Activated CD4-positive, alpha-beta T cell treated with anti-CD3 and anti-CD28 coated beads, Interleukin-2, amount 10 ng/mL, durations not matched to agents 7 days and 5 days (primary cell): ENCODE measurements at places on chromosomes 2 and 18. TPM values are rescaled to one million over a fixed set of nuclear protein-coding genes. Genes with fewer than 3 reads are reported as not detected.

DNA sequence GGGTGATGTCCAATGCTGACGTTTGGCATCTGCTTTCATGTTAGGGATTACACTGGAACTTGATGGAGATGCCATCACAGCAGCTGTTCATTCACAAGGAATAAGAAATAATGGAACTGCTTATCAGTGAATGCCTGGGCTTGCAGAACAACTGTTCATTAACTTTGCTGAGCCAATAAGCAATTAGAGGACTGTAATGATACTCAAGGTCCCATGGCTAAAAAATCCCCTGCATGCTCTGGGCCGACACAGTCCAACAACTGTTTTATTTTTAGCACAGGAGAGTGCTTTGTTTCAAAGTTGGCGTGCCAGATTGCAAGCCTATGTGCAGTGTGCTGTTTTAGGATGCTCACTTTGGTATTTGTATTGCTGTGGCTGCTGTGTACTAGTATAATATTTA, 408.0 kb upstream of the RGPD4 start:
- no peaks in the 10 kb centered on the region for H3K4me1 ChIP-seq
- no peak for DNase-seq
- no peaks in the 10 kb centered on the region for H3K27me3 ChIP-seq
- no peak overlapping the region for H3K4me3 ChIP-seq

DNA sequence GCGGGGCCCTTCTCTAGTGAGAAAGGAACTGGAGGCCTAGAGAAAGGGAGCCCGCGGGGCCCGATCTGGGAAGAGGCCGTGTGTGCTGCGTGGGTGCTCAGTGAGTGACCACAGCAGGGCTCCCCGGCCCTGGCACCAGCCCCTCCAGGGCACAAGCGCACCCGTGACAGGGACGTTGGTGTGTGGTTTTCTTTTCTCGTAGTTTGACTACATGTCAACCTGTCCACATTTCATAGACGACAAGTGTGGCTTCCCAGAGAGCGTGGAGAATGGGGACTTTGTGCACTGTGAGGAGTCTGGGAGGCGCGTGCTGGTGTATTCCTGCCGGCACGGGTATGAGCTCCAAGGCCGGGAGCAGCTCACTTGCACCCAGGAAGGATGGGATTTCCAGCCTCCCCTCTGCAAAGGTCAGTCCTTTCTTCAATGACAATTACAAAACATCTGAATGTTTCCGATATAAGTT, 83.1 kb downstream of the TPO start:
- DNase-seq, result no peak
- no peaks in the 10 kb centered on the region for H3K27me3 ChIP-seq
- peaks cover 8% of the 10 kb centered on the region for H3K4me1 ChIP-seq
- H3K27ac ChIP-seq, result no peak overlapping the region

DNA sequence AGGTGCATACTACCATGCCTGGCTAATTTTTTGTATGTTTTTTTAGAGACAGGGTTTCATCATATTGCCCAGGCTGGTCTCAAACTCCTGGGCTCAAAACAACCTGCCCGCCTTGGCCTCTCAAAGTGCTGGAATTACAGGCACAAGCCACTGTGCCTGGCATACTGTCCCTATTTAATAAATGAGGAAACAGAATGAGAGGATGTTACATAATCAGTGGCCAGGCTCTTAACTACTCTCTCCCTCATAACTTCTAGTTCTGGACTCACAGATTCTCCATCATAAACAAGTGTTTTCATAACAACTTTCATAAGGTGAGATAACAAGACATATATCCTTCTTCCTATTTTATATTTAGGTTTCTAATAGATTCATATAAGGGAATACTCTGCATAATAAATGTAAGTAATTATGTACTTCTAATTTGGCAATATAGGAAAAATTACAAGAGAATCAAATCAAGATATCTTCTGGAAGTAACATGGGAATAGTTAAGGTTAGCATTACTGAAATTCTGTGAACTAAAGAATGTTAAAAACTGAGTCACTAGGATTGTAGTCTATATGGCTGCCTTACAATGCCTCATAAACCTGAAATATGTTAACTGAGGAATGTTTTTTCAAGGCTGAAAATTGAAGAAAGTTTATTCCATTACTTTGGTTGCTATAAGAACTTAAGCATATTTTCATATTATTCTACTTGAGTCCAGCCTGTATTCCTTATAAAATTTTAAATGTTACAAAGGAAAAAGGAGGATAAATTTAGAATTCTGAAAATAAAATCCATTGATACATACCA, 71.3 kb downstream of the SLC25A12 start:
- no peak overlapping the region for H3K27ac ChIP-seq

- no peaks in the 10 kb centered on the region for H3K36me3 ChIP-seq
- no peak for DNase-seq
- no peak overlapping the region for H3K4me3 ChIP-seq
Observed at GRCh38 chr18:12029786-12030584, 48.7 kb downstream of the IMPA2 start.

DNA sequence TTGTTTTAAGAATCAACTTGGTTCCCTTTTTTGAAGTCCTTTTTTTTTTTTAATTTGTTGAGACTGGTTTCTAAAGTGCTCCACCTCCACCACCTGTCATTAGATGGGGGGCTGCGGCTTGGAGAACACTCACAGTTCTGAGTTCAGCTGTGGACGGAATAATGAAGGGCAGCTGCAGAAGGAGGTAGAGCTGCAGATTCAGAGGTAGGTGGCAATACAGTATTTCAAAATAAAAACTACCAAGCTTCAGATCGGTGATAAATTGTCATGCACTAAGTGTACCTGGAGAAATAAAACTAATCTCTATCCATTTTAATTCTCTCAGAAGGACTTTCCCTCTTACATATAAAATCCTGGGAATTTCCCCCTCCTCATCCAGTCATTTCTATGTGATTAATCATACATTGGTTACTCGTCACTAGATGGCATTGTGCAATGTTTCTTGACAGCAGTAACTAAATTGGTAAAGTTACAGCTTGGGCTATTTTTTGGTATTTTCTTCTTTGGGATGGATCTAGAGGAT, 81.1 kb upstream of the SLC39A10 start:
- peak overlapping the region; percentile 83 for H3K27ac ChIP-seq
- H3K4me3 ChIP-seq, result peak overlapping the region; percentile 35
- DNase-seq, result no peak
- no peaks in the 10 kb centered on the region for H3K27me3 ChIP-seq
- H3K36me3 ChIP-seq, result peaks cover 28% of the 10 kb centered on the region
- H3K4me1 ChIP-seq, result peaks cover 74% of the 10 kb centered on the region

GRCh38 chr2:121634354-121635307, 14.6 kb downstream of the CLASP1 start:
- peak; percentile 13 for DNase-seq
- no peak overlapping the region for H3K4me3 ChIP-seq
- peak overlapping the region; percentile 52 for H3K27ac ChIP-seq
- H3K4me1 ChIP-seq, result peaks cover 31% of the 10 kb centered on the region

DNA sequence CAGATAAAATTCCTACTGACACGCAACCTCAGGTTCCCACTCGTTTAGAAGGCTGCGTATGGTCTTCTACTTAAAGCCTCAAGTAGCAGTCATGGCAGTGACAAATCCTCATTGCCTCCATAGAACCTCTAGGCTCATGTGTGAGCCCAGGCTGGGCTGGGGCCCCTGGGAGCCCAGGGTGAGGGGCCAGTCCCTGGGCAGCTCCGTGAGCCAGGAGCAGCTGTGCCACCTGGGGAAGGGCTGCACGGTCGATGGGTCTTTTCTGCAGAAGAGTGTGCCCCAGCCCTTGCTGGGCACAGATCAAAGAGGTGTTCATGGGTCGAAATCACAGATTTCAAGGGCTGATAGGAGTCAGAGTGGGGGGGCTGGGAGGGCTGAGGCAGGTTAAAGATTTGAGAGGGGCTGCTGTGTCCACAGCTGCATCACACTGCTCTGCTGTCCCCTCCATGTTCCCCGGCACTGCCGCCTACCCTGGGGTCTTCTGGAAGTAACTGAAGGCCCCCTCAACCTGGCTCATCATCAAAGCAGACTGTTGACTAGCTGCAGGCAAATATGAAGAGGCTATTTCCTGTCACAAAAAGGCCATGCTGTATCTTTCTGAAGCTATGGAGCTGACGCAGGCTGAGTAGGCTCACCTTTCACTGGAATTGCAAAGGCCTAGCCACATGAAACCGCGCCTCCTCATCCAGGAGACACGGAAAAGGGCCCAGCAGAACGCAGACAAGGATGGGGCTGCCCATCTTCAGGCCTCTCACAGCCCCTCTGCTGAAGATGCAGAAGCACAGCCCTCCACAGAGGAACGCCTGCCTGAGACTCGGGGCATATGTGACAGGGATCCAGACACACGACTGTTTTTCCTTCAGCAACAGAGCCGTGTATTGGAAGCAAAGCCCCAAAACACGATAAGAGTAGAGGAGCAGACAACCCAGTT, 35.7 kb upstream of the ALPP start:
- DNase-seq, result no peak
- no peak overlapping the region for H3K4me3 ChIP-seq
- H3K27ac ChIP-seq, result no peak overlapping the region
- H3K4me1 ChIP-seq, result no peaks in the 10 kb centered on the region
- peaks cover 13% of the 10 kb centered on the region for H3K27me3 ChIP-seq

GRCh38 chr2:159737292-159737916, 25.1 kb downstream of the MARCHF7 start:
- H3K27me3 ChIP-seq, result no peaks in the 10 kb centered on the region
- peaks cover 17% of the 10 kb centered on the region for H3K4me1 ChIP-seq
- H3K4me3 ChIP-seq, result no peak overlapping the region
- no peak overlapping the region for H3K27ac ChIP-seq

DNA sequence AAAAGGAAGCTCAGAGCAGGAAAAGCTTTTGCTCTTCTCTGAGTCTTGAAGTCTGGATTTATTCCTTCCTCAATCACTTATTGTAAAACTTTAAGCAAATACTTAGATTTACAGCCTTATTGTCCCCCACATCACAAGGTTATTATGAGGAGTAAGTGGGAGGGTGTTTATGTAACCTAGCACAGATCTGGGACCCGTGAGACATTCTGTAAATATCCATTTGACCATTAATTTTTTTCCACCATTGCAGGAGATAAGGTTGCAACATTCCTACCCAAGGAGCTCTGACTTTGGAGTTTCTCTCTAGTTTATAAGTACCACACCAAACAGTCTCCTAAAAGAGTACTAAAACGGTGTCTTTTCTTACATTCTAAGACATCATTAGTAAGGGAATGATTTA, 52.1 kb upstream of the CTIF start:
- peaks cover 17% of the 10 kb centered on the region for H3K27me3 ChIP-seq
- no peak overlapping the region for H3K27ac ChIP-seq
- no peak overlapping the region for H3K4me3 ChIP-seq
- no peak for DNase-seq
- no peaks in the 10 kb centered on the region for H3K4me1 ChIP-seq

GRCh38 chr2:224156436-224156835, 117.3 kb upstream of the SERPINE2 start:
- no peak overlapping the region for H3K4me3 ChIP-seq
- H3K27me3 ChIP-seq, result peaks cover 6% of the 10 kb centered on the region
- H3K27ac ChIP-seq, result no peak overlapping the region
- H3K4me1 ChIP-seq, result no peaks in the 10 kb centered on the region
- DNase-seq, result no peak

GRCh38 chr18:12960395-12960794, 12.6 kb downstream of the SEH1L start:
- no peaks in the 10 kb centered on the region for H3K27me3 ChIP-seq
- H3K4me3 ChIP-seq, result no peak overlapping the region
- DNase-seq, result no peak

- no peak overlapping the region for H3K27ac ChIP-seq
- no peak for DNase-seq
- peaks cover 27% of the 10 kb centered on the region for H3K27me3 ChIP-seq
Observed at GRCh38 chr18:61643884-61644647, 248.7 kb downstream of the RNF152 start.

DNA sequence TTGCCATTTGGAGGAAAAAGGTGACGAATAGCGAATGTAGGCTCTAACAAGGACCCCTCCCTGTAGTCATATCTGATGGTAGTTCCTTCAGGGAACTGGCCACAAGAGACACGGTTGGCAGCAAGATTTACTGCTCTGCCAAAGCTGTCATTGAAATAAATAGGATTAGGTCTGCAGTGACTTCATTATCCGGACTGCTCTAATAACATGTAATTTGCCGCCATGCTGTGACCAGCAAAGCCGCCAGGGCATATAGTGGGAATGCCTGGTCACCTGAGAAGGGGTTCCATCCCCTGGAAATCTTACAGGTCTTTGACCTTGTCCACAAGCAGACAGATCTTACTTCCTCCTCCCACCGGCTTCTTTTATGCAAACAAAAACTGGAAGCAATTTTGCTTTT, 59.4 kb upstream of the LAPTM4A start:
- DNase-seq, result no peak
- H3K4me1 ChIP-seq, result peaks cover 6% of the 10 kb centered on the region
- H3K27me3 ChIP-seq, result peaks cover 11% of the 10 kb centered on the region
- H3K36me3 ChIP-seq, result no peaks in the 10 kb centered on the region

DNA sequence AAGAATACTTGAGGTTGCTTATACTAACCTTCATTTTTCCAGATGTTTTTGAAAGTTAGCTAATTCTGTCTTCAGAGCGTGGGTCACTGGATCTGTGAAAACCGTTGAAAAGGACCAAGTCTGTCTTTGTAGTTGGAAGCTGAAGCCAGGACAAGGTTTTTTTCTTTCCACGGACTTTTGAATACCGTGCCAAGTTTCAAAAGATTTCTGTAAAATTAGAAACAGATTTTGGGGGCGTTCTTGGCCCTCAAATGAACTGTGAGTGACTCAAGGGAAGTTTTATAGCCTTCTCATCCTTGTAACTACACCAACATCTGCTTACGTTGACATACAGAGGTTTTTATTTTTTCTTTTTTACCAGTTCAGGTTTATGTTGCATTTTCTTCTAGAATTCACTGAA, at the start of gene FAP:
Gene FAP (minus strand): TSS at position 152 of the 400 bp plus-strand sequence. CDS start 118 bp downstream, at position 34.
- no peak within 1 kb of the TSS for H3K27ac ChIP-seq
- DNase-seq, result no peak
- peaks cover 49% of the 10 kb centered on the region for H3K27me3 ChIP-seq
- no peaks in the 10 kb centered on the region for H3K4me1 ChIP-seq
- H3K4me3 ChIP-seq, result no peak within 1 kb of the TSS

GRCh38 chr18:76361219-76361618, 133.8 kb downstream of the ZNF516 start:
- H3K4me1 ChIP-seq, result peaks cover 15% of the 10 kb centered on the region
- H3K27me3 ChIP-seq, result no peaks in the 10 kb centered on the region
- H3K36me3 ChIP-seq, result peaks cover 3% of the 10 kb centered on the region
- no peak overlapping the region for H3K4me3 ChIP-seq
- no peak for DNase-seq

GRCh38 chr2:98822301-98823164, 91.6 kb upstream of the MGAT4A start:
- H3K4me1 ChIP-seq, result peaks cover 25% of the 10 kb centered on the region
- peak overlapping the region; percentile 59 for H3K4me3 ChIP-seq
- H3K27me3 ChIP-seq, result peaks cover 10% of the 10 kb centered on the region
- peak; percentile 58 for DNase-seq

The LRATD1 gene
- total RNA-seq, result not detected

The PDE11A gene
- total RNA-seq, result not detected

The TGFA gene
- not detected for total RNA-seq

The RTN4 gene
- 77.1 TPM for total RNA-seq

The KDM3A gene
- 86.1 TPM for total RNA-seq

The IL36RN gene
- not detected for total RNA-seq

The TEX44 gene
- not detected for total RNA-seq
